ENCODE measurements at places on chromosomes 7 and 10.

GRCh38 chr7:23966941-23967340, 256.9 kb downstream of the STK31 start:
- no peak for DNase-seq

DNA sequence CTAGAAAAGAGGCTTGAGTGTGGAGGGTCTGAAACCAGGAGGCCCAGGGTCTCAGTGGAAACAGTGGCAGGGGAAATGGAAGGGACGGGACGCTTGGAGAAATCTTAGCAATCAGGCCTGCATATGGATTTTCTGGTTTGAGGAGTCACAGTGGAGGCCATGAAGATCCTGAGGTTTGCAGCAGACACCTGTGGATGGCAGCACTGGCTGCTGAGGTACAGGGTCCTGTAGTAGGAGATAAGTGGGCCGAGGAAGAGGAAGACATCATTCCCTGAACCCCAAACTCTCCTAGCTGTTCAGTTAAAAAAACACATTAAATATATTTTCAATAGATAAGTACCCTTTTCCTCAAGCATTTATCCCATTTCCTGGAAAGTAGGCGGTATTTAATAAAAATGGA, 208.8 kb upstream of the IGFBP3 start:
- DNase-seq: no peak

DNA sequence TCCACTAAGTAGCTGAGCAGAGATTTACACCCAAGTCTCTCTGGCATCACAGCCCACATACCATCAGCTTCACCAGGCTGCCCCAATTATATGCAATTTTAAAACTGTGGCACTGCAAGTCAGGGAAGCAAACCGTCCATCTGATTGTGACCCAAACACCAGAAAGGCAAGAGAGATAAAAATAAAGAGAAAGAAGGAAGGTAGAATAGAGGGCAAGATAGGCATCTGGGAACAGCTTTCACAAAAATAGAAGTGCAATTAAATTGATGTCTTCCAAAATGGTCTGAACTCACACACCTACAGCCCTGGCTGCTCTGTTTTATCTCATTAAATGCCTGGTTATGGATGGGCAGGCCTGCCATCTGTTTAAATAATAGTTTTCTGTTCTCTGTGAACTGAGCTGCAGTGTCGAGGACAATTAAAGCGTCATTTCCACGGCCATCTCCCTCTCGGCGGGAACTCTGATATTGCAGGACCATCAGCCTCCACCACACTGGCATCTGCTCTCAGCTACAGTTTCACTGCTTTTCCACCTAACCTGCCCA, 509.1 kb downstream of the INHBA start:
- no peak for DNase-seq

DNA sequence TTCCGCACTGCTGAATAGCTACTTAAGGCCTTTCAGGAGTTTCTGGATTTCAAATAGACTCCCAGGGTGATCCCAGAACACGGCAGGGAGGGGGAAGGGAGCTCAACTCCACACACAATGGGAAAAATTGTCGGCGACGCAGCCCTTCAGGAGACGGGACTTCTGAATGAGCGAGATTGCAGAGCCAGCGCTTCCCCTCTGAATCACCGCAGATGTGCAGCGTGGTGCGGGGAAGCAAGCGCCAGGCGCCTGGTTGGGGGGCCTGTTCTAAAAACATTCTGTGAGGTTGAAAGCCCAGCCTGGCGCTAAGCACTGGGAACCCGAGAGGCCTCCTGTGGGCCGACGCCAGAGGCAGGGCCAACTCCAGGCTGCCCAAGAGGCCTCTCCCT, 163.3 kb downstream of the MAD1L1 start:
- no peak for DNase-seq

GRCh38 chr7:102079140-102080018, 207.3 kb upstream of the SH2B2 start:
- DNase-seq: no peak

GRCh38 chr7:121180436-121181063, 148.2 kb upstream of the WNT16 start:
- no peak for DNase-seq

DNA sequence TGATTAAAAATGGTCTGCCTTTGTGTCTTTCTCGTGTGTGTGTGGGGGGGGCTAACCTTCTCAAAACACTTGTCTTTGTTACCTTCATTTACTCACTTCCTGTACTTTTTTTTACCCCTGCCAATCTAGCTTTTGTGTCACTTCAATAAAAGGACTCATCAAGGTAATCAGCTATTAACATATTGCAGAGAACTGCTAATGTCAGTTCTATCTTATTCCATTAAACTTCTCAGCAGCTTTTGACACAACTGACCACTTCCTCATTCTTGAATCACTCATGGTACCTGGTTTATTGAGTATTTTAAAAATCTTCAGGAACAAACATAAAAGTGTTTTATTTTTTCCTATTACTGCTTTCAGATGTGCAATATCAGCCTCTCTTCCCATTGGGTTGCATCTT, 59.8 kb downstream of the SLC25A40 start:
- no peak for DNase-seq

- DNase-seq: no peak
Observed at GRCh38 chr7:38310591-38311101, 37.2 kb upstream of the TARP start.

DNA sequence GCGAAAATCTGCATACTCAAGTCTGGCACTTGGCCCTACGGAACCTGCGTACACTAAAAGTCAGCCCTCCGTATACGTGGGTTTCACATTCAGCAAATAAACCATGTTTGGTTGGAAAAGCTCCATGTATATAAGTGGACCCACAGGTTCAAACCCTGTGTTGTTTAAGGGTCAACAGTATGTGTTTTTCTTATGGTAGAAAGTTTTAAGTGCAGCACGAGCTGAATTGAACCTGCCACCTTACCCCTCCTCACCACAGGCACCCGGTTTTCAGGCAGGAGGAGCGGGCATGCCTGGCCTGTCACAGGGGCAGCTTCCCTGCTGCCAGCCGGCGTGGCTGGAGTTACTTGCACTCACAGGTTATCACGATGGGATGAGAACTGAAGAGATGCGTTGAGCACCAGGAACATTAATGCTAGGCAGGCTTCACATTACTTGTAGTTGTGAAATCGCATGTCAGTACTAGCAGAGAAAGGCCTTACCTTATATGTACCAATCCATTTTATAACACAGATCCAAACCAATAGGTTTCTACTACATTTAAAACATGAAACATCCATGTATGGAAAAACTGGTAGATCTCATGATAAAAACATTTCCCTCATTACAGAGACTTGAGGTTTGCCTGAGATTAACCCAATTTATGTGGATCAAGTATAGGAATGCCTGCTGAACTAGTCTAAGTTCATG, 12.9 kb downstream of the INSIG1 start:
- DNase-seq: no peak

DNA sequence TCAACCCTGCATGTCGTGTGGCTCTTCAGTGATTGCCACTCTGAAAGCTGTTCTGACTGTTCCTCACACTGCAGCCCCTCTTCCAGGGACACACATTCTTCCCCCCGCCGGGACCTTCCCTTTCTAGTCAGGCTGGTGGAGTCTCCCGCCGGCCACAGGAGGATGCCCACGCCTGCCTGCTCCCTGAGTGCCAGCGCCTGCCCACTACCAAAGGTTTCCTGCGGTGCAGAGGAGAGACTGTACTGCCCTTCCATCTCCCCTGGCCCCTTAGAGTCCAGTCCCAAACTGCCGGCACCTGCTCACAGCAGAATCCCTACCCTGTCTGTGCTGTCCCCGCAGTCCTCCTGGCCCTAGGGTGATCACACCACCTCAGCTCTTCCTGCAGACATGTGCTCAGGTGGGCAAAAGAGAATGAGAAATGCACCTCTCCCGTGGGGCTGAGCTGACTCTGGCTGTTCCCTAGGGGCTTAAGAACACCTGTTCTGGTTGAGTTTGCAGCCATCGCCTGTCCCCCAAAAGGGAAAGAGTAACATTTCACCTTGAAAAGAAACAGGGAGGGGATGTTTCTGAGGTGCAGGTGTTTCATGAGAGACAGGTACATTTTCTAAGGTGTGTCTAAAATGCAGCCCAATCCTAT, 1.4 kb downstream of the PODXL start:
- no peak for DNase-seq

DNA sequence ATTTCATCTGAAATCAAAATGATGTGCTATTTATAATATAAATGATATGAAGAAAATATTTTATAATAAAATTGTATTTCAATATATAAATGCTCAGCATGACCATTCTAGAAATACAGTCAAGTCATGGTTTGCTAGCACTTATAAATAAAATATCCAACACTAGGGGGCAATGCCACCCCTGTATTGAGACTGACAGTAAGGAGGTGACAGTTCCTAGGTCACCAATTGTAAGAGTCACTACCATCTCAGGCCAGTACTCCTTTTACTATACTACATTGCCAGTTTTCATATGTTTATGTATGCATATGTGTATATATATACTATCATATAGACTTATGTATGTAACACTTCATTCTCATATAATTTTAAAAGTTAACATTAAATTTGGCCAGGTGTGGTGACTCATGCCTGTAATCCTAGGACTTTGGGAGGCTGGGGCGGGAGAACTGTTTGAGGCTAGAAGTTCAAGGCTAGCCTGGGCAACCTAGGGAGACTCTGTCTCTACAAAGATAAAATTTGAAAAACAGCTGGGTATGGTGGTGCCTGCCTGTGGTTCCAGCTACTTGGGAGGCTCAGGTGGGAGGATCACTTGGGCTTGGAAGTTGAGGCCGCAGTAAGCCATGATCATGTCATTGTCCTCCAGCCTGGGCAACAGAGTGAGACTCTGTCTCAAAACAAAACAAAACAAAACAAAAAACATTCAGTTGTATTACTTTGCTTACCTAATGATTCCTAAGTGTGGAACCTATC, 2.4 kb upstream of the CNOT4 start:
- DNase-seq: peak; percentile 34

GRCh38 chr10:119502618-119503155, 39.8 kb downstream of the RGS10 start:
- DNase-seq: no peak

DNA sequence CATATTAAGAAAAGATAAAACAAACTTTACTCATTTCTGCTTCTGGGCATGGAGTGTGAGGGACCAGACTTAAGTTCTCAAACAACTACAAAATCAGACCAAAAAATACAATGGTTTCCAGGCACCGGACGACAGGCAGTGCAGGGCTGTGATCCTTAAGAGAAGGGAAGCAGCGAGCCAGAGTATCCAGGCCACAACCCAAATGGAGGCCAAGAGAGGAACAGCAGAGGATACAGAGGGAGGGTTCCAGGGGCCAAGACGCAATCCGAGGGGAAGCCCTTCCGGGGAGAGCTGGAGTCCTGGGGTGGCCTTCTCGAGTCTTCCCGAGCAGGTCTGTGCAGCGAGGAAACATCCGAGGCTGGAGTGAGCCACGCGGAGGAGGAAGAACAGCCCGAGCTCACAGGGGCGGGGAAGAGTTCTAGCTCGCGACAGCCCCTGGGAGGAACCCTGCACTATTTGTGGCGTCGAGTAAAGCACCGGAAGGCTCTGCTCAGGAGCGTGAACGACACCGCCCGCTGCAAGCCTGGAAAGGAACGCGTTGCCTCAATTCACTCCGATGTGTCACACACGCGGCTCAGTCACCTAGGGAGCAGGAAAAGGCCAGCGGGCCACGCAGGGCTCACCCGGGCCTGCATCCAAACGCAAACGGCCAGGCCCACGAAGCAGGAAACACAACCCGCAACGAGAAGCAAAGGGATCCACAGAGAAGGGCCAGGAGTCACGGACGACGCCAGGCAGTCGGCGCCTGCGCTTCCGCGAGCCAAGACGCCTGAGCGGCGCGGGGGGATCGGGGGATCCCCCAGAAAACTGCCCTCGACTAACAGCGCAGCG, 933 bp upstream of the RNF32 start:
- no peak for DNase-seq

GRCh38 chr7:116736927-116737715, 65.1 kb downstream of the MET start:
- DNase-seq: no peak

DNA sequence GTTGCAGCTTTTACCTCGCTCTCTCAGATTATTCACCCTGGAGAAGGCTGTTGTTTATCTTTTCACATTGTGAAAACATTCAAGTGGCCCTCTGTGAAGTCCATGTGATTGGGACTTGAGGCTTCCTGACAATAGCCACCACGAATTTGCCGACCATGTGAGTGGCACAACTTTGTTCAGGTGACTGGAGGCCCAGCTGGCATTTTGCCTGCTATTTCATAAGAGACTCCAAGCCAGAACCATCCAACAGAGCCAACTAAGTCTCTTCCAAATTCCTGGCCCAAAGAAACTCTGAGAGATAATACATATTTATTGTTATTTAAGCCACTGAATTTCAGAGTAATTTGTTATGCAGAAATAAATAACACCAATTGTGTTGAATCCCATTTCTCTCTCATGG, 38.2 kb upstream of the CCSER2 start:
- DNase-seq: no peak

GRCh38 chr10:28806951-28807759, 129.8 kb downstream of the BAMBI start:
- DNase-seq: peak; percentile 41

GRCh38 chr10:45373003-45373575, 927 bp upstream of the ALOX5 start:
- no peak for DNase-seq

GRCh38 chr7:69908454-69908853, 310.2 kb downstream of the AUTS2 start:
- DNase-seq: no peak

DNA sequence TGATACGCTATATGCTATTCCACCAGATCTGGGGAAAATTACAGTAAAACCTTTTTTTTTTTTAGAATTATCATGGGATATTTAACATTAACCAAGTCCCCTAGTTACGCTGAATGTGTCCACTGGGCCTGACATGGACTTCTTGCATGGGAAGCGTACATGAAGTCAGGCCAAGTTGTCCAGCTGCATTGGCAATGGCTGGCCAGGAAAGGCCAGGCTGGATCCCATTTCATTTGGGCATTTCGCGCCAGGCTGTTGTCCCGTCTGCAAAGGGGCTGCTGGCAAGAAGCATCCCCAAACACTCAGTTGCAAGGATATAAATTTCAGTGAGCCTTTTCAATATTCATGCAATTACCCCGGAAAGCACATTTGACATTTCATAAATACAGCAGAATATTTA, 933.3 kb downstream of the GRID1 start:
- no peak for DNase-seq

GRCh38 chr10:18786478-18786877, 127.2 kb downstream of the ARL5B start:
- no peak for DNase-seq

- no peak for DNase-seq
Observed at GRCh38 chr10:51981731-51982130, 282.3 kb upstream of the CSTF2T start.

DNA sequence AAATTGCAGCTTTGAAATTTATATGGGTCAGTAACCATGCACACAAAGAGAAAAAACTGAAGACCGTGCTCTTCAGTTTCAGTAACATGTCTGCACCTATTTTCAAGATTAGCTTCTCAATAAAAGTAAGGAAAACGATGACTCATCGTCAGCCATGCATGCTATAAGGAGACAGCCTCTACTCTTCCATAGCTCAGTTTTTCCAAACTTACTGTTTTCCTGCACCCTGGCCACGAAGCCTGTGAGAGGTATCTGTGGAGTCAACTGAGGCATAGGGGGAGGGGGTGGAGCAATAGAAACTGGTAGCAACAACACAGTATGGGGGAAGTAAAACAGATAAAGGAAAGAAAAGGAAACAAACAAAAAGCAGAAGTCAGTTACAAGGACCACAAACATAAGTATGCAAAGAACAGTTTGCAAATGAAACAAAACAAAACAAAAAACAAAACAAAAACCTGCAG, 58.0 kb downstream of the PDSS1 start:
- DNase-seq: no peak

- DNase-seq: no peak
Observed at GRCh38 chr10:36450380-36450779, 675.0 kb upstream of the ANKRD30A start.

- no peak for DNase-seq
Observed at GRCh38 chr7:4722960-4723630, 41.0 kb downstream of the FOXK1 start.

Measured in GDM1 (cell line).